ENCODE measurements at places on chromosomes 12 and 14.

DNA sequence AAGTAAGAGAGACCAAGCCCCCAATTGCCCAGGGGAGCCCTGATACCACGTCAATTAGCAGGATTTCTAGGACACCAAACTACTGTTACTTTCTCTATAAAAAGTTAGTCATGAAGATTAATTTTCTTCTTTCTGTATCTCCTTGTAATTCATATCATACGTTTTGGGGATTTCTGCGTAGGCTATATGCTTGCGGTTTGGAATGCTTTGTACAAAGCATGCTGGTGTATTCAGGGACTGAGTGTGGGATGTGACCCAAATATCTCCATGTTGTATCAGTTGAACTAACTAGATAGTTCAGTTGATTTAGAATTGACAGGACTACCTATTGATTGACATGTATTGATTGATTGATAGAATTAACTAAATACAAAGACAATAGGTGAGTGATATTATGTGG, 7.7 kb downstream of the GPR33 start:
- DNase-seq = no peak

DNA sequence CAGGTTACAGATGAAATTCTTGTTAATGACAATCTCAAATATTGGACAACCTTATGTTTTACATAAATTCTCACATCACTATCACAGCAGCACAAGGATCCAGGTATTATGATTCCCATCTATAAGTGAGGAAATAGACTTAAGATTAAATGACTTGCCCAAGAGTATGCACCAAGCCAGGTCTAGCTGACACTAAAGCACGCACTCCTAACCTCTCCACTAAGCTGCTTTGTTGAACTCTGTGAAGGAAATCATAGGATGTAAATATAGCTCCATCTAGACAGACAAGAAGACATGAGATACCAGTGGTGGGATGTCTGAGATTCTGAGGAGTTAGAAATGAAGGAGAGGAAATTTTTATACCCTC, 87.9 kb downstream of the PHLDA1 start:
- DNase-seq = no peak

GRCh38 chr12:53505555-53506449, 1.5 kb downstream of the NPFF start:
- DNase-seq = no peak

DNA sequence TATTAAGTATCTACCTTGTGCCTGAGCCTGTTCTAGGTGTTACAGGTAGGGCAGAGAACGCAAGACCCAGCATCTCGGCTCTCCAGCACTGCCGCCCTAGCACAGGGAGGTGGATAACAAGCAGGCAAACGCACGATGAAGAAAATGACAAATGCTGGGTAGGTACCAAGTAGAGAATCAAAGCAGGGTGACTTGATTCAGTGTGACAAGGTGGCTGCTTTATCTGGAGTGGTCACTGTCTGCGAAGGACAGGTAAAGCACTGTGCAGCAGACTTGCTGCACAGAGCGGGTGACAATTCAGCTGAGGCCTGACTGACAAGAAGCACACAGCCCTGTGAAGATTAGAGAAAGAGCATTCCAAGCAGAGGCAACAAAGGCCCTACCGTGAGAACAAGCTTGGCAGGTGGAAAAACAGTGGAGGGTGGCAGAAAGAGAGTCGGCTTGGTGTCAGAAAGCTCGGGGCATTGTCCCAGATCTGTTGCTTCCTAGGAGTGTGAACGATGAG, 12.9 kb downstream of the PRKCH start:
- DNase-seq = no peak

DNA sequence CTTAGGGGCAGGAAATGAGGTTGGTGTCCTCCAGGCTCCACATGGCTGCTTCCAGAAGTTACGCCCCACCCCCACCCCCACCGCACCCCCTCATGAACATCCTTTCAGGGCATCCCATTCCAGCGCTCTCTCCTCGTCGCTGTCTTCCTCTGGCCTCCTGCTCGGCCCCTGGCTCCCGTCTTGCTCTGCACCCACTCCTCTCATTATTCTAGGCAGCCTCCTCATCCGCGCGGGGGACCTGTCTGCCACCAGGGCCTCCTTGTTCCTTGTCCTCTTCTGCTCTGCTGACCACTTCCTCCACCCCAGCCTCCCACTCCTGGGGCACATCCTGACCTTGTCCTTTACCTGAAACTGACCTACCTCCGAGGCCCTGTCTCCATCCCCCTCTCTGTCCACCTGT, 29.8 kb upstream of the PLEKHG6 start:
- DNase-seq = no peak

- DNase-seq = no peak
These were observed 243.3 kb upstream of the FKBP4 start for GRCh38 chr12:2551412-2551900.

- no peak for DNase-seq
These were observed 507.4 kb upstream of the ATP2B1 start for GRCh38 chr12:90216020-90216552.

DNA sequence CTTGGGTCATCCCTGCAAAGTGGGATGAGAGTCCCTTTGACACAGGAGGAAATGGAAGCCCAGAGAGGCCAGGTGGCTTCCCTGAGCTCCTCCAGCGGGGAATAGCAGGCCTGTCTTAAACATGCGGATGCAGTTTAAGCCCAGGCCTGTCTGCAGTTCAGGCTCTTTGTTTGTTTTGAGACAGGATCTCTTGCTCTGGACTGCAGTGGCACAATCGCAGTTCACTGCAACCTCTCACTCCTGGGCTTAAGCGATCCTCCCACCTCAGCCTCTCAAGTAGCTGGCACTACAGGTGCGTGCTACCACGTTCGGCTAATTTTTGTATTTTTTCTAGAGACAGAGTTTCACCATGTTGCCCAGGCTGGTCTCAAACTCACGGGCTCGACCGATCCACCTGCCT, 3.5 kb downstream of the TRPV4 start:
- DNase-seq = no peak

DNA sequence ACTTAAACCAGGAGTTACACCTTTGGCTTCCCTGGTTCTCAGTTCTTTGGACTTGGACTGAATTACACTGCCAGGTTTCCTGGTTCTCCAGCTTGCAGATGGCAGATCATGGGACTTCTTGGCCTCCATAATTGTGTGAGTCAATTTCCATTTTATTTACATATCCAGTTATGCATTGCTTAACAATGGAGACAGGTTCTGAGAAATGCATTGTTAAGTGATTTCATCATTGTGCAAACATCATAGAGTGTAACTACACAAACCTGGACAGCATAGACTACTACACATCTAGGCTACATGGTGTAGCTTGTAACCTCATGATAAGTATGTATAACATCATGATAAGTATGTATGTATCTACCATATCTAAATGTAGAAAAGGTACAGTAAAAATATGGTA, 276.1 kb upstream of the BTG1 start:
- DNase-seq = no peak

DNA sequence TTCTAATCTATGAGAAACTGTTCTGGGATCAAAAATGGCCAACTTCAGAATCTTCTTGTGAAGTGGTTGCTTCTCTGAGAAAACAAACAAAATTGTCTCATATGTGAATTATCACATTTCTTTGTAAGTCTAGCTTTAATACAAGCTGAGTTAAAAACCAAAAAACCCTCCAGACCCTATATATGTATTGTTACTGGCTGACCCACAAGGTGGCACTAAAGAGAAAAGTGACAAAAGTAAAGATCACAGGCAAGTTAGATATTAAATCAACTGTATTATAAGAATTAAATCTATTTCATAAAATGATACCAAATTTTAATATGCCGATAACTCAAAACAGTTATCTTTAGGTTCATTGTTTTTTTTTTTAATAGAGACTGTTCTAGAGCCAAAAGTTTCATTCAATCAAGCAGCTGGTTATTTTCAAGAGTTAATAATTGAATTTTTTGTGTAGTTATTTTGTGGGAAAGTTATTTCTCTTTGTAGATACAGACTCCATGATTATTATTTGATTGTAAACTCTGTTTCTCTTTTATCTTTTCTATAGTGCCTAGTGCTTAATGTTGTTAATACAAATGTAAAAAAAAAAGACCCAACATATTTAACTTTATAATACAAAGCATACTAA, 7.5 kb upstream of the TRHDE start:
- no peak for DNase-seq

- no peak for DNase-seq
These were observed 65.2 kb downstream of the ARL6IP4 start for GRCh38 chr12:123045678-123046077.
